ENCODE measurements at places on chromosomes 3 and 15. TPM values are rescaled to one million over a fixed set of nuclear protein-coding genes. Genes with fewer than 3 reads are reported as not detected.
A peak's percentile ranks its signal among the peaks of the same experiment; 100 is the strongest.

Gene GOLGA8T
- not detected for total RNA-seq

Gene MUC4
- total RNA-seq, result 0.14 TPM

Gene NANOGP8
- total RNA-seq, result not detected

GRCh38 chr3:99774467-99774866 lies 43.2 kb upstream of the CMSS1 start:
- no peak for DNase-seq
- H3K4me1 ChIP-seq, result no peaks in the 10 kb centered on the region
- H3K4me3 ChIP-seq, result no peak overlapping the region
- H3K27me3 ChIP-seq, result peaks cover 14% of the 10 kb centered on the region
- H3K27ac ChIP-seq, result no peak overlapping the region

Gene CCRL2
- total RNA-seq, result 3.1 TPM

Gene CAMP
- not detected for total RNA-seq

DNA sequence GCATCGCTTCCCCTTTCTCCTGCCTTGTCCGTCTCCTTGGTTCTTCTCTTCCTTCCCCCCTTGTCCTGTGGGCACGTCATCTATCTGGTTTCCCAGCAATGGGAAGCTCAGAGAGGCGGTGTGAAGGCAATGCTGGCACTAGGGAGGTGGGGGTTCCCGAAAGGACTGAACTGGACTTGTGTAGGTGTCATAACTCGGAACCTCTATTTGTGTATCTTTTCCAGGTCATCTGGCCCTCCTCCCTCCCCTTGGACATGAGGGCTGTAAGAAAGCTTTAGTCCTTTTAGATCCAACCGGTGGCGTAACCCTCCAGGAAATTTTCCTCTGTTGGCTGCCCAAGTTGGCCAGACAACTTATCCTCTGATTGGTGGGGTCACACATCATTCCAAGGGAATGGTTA lies 231.5 kb upstream of the TLE3 start:
- no peaks in the 10 kb centered on the region for H3K36me3 ChIP-seq
- no peak overlapping the region for H3K4me3 ChIP-seq
- DNase-seq, result no peak
- H3K27ac ChIP-seq, result no peak overlapping the region
- peaks cover 7% of the 10 kb centered on the region for H3K27me3 ChIP-seq

Gene ROBO2
- not detected for total RNA-seq

Gene NT5DC2
- 73.4 TPM for total RNA-seq

- peak overlapping the region; percentile 88 for H3K4me3 ChIP-seq
- H3K27me3 ChIP-seq, result no peaks in the 10 kb centered on the region
- no peak for DNase-seq
- no peaks in the 10 kb centered on the region for H3K36me3 ChIP-seq
Observed at GRCh38 chr15:41231422-41232226, 556 bp downstream of the CHP1 start.

- H3K4me1 ChIP-seq, result no peaks in the 10 kb centered on the region
- H3K36me3 ChIP-seq, result no peaks in the 10 kb centered on the region
- no peak for DNase-seq
- H3K27me3 ChIP-seq, result no peaks in the 10 kb centered on the region
Observed at GRCh38 chr3:83514130-83514914, 1444.5 kb upstream of the CADM2 start.

DNA sequence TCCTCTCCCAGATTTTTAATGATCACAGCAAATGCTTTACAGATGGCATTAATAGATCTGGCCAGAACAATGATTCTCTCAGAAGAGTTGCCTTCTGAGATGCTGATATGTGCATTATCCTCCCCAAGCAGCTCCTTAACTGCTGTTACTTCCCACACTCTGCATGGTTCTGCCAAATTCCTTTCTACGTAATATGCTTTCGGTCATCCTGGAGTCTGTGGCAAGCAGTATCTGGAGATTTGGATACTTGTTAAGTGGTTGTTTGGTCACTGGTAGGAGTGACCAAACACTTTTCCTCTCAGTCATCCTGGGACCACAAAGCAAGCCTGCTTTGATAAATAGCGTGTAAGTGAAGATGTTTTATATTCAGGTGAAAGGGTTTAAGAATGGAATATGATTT lies 71.1 kb upstream of the CCNL1 start:
- no peaks in the 10 kb centered on the region for H3K36me3 ChIP-seq
- H3K4me1 ChIP-seq, result peaks cover 6% of the 10 kb centered on the region
- H3K4me3 ChIP-seq, result no peak overlapping the region

DNA sequence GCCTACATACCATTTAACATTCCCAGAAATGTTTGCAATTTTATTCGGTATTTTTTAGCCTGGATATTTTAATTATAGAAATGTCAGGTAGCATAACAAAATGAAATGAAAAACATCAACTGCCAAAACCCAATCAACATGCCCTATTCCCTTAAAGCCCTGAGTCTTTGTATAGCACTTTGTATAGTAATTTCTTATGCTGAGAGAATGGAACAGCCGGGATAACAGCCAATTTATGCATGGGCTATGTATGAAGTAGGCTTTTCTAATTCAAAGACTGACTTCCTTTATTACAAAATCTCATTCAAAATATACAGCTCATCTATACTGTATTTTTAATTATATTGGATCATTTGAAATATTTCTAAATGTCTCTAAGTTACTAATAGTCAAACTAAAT lies 513.0 kb upstream of the NAALADL2 start:
- DNase-seq, result no peak
- no peak overlapping the region for H3K27ac ChIP-seq
- H3K4me1 ChIP-seq, result no peaks in the 10 kb centered on the region
- no peaks in the 10 kb centered on the region for H3K27me3 ChIP-seq
- H3K4me3 ChIP-seq, result no peak overlapping the region

DNA sequence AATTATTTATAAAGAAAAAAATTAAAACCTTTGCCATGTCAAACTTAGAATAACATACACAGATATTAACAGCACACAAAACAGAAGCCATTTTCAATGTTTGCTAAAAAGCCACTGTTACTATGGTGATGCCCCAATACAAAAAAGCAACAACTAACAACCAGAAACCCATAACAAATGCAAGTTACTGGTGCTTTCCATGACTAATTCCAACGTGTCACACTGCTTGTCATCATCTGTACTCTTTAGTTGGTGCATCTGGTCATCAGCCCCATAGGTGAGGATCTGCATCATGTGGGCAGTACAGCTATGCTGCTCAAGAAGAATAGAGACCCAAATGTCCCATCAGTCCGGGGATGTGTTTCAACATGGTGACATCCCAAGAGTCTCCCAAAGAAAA lies 52.8 kb downstream of the ATP8B4 start:
- peak overlapping the region; percentile 6 for H3K27ac ChIP-seq
- H3K4me1 ChIP-seq, result peaks cover 11% of the 10 kb centered on the region
- peaks cover 4% of the 10 kb centered on the region for H3K36me3 ChIP-seq
- peak; percentile 17 for DNase-seq

DNA sequence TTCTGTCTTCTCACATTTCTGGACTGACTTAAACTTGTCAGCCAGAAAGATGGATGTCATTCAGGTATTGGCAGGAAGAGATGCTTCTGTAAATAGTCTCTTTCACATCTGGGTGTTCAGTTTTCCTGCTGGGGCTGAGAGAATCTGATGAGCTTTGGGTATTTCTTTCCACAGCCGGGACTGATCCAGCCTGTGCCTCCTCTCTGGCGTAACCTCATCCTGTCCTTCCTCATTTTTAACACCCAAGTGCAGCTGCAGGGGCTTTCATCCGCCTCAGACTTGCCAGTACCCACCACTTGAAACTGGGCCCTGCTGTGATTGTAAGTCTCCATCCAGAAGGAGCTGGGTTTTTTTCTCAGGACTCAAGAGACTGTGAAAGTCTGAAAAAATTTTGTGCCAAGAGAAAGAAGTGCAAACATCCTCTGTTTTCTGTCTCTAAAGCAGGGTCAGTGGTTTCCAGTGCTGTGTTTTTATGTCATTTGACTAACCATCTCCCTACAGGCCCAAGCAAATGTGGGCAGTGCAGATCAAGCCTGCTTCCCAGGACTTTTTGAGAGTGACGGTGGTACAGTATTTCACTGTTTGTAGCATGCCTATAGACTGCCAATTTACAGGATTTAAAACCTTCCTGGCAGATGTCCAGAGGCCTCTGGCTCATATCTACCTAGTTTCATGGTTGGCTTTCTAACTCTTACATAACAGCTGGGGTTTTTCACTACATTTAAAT lies 342.7 kb downstream of the PTPRG start:
- no peak for DNase-seq
- no peak overlapping the region for H3K27ac ChIP-seq
- no peak overlapping the region for H3K4me3 ChIP-seq
- peaks cover 6% of the 10 kb centered on the region for H3K27me3 ChIP-seq
- no peaks in the 10 kb centered on the region for H3K36me3 ChIP-seq
- no peaks in the 10 kb centered on the region for H3K4me1 ChIP-seq

Gene AMIGO3
- not detected for total RNA-seq

DNA sequence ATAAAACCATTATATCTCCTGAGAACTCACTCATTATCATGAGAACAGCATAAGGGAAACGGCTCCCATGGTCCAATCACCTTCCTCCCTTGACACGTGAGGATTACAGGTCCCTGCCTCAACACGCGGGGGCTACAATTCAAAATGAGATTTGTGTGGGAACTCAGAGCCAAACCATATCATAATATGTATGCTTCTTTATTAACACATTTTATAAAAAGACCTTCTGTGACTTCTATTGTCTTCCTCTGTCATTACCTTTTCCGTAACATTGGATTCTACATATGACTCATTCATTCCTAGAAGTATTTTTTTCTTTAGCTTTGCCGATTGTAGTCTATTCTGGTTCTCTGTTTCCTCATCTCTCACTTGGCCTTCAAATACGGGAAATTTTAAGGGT lies 267.2 kb upstream of the ROBO1 start:
- no peak overlapping the region for H3K27ac ChIP-seq
- no peak for DNase-seq
- no peaks in the 10 kb centered on the region for H3K27me3 ChIP-seq
- H3K36me3 ChIP-seq, result no peaks in the 10 kb centered on the region
- no peak overlapping the region for H3K4me3 ChIP-seq

Gene SENP8
- 2.0 TPM for total RNA-seq

Gene SPG11
- 47.6 TPM for total RNA-seq

Gene DUOXA2
- not detected for total RNA-seq

- no peak overlapping the region for H3K4me3 ChIP-seq
- no peak for DNase-seq
- H3K4me1 ChIP-seq, result peaks cover 64% of the 10 kb centered on the region
- no peak overlapping the region for H3K27ac ChIP-seq
- peaks cover 26% of the 10 kb centered on the region for H3K36me3 ChIP-seq
- H3K27me3 ChIP-seq, result peaks cover 17% of the 10 kb centered on the region
Observed at GRCh38 chr3:66483409-66483906, 17.4 kb downstream of the LRIG1 start.

Gene LRRN1
- total RNA-seq, result 3.3 TPM

Gene PRSS50
- total RNA-seq, result not detected

- no peaks in the 10 kb centered on the region for H3K36me3 ChIP-seq
- no peak for DNase-seq
- peaks cover 36% of the 10 kb centered on the region for H3K4me1 ChIP-seq
- H3K27ac ChIP-seq, result no peak overlapping the region
- no peaks in the 10 kb centered on the region for H3K27me3 ChIP-seq
- H3K4me3 ChIP-seq, result no peak overlapping the region
Observed at GRCh38 chr3:177421481-177421785, 224.2 kb upstream of the TBL1XR1 start.

GRCh38 chr15:70141376-70142071 lies 43.8 kb upstream of the TLE3 start:
- H3K27me3 ChIP-seq, result peaks cover 15% of the 10 kb centered on the region
- no peak overlapping the region for H3K4me3 ChIP-seq
- H3K27ac ChIP-seq, result peak overlapping the region; percentile 57

Gene DPH3
- total RNA-seq, result 28.2 TPM

Gene CCDC33
- 0.20 TPM for total RNA-seq

DNA sequence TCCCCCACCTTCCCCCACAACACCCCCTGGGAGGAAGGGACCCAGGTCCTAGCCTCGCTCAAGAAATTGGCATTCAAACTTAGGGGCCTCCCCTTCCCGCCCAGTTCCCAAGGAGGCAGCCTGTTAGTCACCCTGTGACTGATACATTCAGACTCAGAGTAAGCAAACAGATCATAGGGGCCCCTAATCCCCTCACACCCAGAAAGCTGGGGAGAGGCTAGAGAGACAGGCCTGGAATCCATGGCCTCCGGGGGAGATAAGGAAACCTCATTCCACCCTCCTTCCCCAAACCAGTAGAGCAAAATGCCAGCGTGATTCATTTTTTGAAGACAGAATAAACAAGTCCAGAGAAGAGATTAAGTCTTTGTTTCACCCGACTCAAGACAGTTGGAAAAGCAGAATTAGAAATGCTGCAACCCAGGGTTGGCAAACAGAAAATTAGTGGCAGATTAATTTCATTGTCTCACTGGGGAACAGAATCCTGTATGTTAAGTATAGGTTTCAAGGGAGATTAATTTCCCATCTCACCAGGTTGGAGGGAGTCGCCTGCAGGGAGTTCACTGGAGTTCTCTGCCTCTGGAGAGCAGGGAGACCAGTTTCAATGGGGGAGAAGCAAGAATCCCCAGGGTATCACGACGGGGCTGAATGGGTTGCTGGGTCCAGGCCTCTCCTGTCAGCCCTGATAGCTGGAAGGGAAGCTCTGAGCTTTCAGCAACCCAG lies 268.3 kb downstream of the UACA start:
- no peak overlapping the region for H3K4me3 ChIP-seq
- peaks cover 20% of the 10 kb centered on the region for H3K27me3 ChIP-seq
- peak; percentile 56 for DNase-seq
- no peak overlapping the region for H3K27ac ChIP-seq
- no peaks in the 10 kb centered on the region for H3K36me3 ChIP-seq

Gene SLITRK3
- total RNA-seq, result not detected

GRCh38 chr15:76325704-76326103 lies 10.9 kb upstream of the ISL2 start:
- peaks cover 53% of the 10 kb centered on the region for H3K27me3 ChIP-seq
- no peaks in the 10 kb centered on the region for H3K4me1 ChIP-seq
- no peaks in the 10 kb centered on the region for H3K36me3 ChIP-seq
- no peak overlapping the region for H3K4me3 ChIP-seq

Gene METTL6
- total RNA-seq, result 21.9 TPM

DNA sequence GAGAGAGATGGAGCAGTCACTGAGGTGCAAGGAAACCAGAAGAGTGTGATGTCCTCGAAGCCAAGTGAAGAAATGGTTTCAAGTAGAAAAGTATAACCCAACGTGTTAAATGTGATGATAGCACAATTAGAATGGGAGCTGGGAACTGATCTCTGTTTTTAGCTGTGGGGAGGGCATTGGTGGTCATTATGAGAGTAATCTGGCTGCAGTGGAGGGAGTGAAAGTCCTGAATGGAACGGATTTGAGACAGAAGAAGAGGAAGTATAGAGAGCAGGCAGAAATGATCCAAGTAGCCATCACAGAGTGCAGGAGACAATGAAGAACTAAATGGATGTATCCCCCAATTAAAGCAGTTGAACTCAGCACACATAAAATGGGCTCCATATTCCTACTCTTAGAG lies 235.3 kb downstream of the IGSF11 start:
- no peaks in the 10 kb centered on the region for H3K36me3 ChIP-seq
- no peaks in the 10 kb centered on the region for H3K4me1 ChIP-seq
- no peak overlapping the region for H3K27ac ChIP-seq
- H3K27me3 ChIP-seq, result peaks cover 3% of the 10 kb centered on the region

GRCh38 chr3:4740397-4741105 lies 238.7 kb upstream of the BHLHE40 start:
- no peaks in the 10 kb centered on the region for H3K27me3 ChIP-seq
- DNase-seq, result peak; percentile 22
- peaks cover 69% of the 10 kb centered on the region for H3K4me1 ChIP-seq
- peaks cover 66% of the 10 kb centered on the region for H3K36me3 ChIP-seq
- H3K4me3 ChIP-seq, result peak overlapping the region; percentile 15

GRCh38 chr3:136899622-136900158 lies 37.7 kb downstream of the NCK1 start:
- no peak for DNase-seq
- peaks cover 48% of the 10 kb centered on the region for H3K4me1 ChIP-seq
- H3K4me3 ChIP-seq, result no peak overlapping the region
- H3K27ac ChIP-seq, result peak overlapping the region; percentile 10

Gene KCNMB2
- not detected for total RNA-seq

Gene UBE3A
- total RNA-seq, result 122 TPM
